ENCODE measurements at places on chromosomes 5 and 9.

DNA sequence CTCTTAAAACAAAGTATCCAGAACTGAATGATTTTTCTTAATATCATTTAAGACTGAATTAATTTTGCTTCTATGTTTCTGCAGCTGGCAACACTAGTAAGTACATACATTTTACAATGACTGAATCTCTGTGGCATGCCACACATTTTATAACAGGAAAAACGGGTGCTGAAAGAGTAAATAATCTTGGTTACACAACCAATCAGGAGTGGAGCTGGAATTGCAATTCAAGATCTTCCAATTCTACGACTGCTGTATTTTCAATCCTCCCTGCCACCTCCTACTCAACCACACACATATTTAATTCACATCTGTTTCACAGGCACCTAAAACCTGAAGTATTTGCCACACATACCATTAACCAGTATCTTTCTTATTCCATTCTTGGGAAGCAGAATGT lies 52.7 kb upstream of the NR5A1 start:
- no peak for DNase-seq

- peak; percentile 98 for DNase-seq
Measured at GRCh38 chr9:136849038-136849959, at the start of gene PHPT1. Gene PHPT1 (plus strand): TSS chr9:136849409. CDS start chr9:136849431, 22 bp downstream.

- DNase-seq = no peak
Measured at GRCh38 chr9:6113819-6114218, 98.4 kb upstream of the RANBP6 start.

- DNase-seq = no peak
Measured at GRCh38 chr5:107485184-107485583, 185.6 kb downstream of the EFNA5 start.

GRCh38 chr5:147417135-147417813 lies 92.6 kb downstream of the DPYSL3 start:
- DNase-seq = no peak

DNA sequence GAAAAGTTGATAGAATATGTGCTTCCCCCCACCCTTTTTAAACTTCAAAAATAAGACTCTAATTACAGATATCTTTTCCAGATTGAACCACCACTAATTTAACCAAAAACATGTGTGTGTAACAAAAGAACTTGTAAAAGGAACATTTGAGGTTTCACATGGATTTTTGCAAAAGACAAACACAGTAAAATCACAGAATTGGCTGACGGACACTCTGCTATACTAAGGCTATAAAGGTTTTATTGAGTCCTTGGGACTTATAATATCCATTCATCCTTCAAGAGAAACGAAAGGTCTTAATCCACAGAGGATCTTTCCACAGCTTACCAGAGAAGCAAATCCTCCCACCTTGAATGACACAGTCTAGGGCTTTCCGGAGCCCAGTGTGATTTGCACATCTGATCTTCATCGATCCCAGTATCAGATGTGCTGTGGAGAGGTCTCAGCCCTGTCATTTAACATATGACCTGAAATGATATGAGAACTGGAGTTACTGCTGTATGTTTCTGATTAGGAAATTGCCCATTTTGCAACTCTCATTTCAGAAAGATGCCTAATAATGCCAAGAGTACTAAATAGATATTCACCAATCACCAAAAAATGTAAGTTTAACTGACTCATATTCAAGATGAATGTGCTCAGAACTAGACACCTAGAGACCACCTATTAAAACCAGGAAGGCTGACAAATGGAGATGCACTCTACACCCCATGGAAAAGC lies 256.5 kb upstream of the FBXL7 start:
- no peak for DNase-seq

DNA sequence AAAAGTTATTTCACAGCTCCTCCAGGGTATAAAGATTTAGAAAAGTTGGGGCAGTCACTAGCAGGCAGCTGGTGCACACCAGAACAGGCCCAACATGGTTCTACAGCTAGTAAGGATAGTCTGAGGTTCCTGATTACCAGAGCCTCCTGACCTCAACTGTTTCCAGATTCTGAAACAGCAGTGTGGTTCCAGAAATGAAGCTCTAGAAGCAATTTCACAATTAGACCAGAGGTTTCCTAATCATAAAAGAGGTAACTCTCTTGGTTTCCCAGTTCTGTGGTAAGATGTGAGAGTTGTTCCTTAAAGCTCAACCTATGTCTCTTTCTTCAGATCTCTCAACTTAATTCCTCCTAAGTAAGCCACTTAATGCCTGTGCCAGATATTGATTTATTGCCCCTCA lies 11.9 kb downstream of the AGTPBP1 start:
- DNase-seq = no peak

- no peak for DNase-seq
Measured at GRCh38 chr9:110029429-110029955, 178.5 kb downstream of the C9orf152 start.

DNA sequence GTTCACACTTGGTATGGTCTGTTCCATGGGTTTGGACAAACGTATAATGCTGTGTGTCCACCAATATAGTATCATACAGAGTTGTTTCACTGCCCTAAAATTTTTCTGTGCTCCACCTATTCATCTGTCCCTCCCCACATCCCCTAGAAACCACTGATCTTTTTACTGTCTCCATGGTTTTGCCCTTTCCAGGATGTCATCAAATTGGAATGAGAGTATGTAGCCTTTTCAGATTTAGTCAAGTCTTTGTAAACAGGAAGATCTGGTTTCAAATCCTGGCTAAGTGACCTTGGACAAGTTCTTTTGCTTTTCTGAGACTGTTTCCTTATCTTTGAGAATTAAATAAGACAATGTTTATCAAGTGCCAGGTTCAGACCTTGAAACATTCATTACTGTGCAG lies 13.2 kb upstream of the LVRN start:
- DNase-seq = no peak

DNA sequence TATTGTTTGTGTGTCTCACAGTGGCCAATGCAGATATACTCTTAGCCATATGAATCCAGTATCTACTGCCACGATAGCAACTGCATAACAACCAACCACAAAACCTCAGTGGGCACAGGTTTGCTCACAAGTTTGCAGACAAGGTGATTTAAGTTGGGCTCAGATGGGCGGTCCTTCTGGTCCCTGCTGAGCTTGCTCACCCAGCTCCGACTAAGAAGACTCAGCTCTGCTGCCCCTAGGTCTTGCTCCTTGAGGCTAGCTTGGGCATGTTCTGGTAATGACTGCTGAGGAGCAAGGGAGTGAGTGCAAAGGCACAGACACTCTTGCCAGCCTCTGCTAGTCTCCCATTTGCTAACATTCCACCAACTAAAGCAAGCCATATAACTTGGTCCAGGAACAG lies 52.6 kb downstream of the MTX3 start:
- peak; percentile 7 for DNase-seq

- no peak for DNase-seq
Measured at GRCh38 chr5:35304291-35304690, 74.0 kb upstream of the PRLR start.

DNA sequence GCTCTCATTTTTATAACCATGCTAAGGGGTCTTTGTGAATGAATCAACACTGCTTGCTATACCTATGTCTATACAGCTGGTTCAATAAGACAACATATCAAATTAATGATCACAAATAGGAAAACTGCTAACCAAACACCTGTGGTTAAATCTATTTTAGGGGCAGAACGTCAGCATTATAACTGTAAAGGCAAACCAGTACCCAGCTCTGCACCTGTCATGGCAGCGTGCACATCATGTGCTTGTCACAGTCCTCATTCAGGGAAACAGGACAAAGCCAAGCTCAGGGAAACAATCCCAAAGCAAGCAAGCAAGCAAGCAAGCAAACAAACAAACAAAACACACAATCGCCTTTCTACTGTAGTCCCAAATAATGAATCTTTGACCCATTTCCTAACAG lies 277.7 kb upstream of the DAP start:
- no peak for DNase-seq

DNA sequence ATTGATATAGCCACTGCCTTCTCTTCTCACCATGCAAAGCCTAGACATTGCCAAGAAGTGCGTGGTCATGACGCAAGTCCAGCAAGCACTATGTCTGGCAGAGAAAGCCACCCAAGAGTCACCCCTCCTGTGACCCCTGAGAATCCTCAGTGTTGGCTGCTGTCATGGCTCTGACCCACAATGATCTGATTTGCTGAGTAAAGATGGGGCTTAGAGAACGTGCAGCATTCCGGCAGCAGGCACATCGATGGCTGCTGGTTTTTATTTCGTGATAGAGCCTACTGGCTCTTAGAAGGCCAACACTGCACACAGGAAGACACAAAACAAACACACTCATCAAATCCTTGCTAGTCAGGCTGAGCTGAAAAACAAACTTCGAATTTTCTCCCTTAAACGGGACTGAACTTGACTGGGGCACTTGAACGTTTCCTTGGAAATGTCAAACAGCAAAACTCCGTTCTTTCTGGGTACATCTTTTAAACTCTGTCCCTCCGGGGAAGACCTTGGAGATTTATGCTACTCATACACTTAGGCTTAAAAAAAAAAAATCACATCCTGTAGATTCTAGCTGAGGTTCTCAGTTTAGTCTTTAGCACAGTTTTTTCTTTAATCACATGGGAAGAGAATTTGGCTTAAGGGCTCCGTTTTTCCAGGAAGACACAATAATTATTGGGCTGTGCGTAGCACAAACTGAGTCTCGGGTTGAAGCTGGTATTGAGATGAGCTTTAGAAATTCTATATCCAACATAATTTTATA lies 88.2 kb upstream of the BASP1 start:
- DNase-seq = no peak

DNA sequence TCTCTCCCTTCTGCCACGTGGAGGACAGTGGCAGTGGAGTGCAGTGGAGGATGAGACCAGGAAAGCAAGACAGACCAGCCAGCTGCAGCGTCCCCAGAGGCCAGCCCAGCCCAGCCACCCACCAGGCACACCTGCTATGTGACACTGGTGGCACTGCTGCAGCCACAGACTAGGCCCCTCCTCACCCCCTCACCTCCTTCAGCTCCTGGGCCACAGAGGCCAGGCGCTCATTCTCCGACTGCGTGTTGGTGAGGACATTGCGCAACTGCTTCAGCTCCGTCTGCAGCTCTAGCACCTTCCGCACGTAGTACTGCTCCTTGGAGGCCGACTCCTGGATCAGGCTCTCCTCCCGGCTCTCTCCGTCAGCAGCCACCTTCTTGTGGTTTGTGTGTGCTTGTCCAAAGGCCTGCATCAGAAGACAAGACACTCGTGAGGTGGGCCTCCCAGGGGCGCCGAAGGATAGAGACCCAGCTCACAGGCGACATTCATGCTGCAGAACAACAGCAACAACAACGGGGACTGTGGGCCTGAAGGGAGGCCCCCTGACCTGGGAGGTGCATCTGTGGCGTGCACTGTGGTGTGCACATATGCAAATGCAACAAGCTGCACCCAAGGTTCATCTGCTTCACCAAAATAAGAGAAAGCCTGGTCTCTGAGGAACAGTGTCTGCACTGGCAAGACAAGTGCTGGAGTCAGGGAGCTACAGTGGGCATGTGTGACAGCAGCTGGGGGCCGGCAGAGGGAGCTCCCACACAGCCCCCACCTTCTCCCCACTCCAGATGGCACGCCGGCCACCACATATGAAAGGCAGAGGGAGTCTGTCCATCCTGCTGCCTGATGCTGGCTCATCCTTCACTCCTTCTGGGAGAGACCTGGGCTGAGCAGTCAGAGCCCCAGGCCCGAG lies 35.5 kb downstream of the BICD2 start:
- DNase-seq = no peak

DNA sequence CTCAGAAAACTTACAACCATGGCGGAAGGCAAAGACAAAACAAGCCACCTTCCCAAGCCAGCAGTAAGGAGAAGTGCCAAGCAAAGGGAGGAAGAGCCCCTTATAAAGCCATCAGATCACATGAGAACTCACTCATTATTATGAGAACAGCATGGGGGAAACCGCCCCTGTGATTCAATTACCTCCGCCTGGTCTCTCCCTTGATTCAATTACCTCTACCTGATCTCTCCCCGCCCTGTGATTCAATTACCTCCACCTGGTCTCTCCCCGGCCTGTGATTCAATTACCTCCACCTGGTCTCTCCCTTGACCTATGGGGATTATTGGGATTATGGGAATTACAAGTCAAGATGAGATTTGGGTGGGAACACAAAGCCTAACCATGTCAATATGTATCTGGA lies 467.3 kb upstream of the FTMT start:
- no peak for DNase-seq

DNA sequence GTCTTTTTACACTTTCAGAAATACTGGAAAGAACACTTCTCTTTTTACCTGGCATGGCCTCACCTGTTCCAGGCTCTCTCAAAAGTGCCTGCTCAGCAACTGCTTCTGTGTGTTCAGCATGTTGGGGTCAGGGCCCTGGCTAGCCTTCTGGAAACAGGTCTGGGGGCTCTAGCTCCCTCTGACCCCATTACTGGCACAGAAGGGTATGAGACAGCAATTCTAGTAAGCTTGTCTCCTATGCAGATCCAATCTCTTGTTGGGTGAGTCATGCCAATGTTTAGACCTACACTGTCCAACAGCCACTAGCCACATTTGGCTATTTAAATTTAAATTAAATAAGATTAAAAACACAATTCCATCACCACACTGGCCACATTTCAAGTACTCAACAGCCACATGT lies 80.8 kb downstream of the MAPKAP1 start:
- DNase-seq = no peak

GRCh38 chr9:104958751-104959150 lies 30.8 kb upstream of the ABCA1 start:
- DNase-seq = no peak

GRCh38 chr5:154892369-154892771 lies 33.9 kb downstream of the CNOT8 start:
- DNase-seq = no peak

GRCh38 chr5:149420545-149421371 lies 41.7 kb upstream of the IL17B start:
- no peak for DNase-seq

GRCh38 chr5:138601444-138601843 lies 26.2 kb upstream of the HSPA9 start:
- no peak for DNase-seq

DNA sequence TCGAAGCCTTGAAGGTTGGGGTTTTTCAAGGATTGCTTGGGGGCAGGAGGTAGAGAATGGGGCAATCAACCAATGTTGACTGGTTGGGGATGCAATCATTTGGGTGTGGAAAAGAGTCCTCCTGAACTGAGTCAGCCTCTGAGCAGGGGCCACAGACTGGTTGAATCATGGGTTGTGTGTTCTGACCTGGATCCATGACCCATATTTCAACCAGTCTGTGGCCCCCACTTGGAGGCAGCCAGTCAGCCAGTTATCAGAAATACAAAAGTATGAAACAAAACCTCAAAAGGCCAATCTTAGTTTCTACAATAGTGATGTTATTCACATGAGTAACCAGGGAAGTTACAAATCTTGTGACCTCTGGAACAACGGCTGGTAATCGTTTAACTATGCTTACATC lies 81.4 kb upstream of the RANBP6 start:
- DNase-seq = peak; percentile 40

GRCh38 chr5:136780518-136780917 lies 415.2 kb upstream of the TRPC7 start:
- DNase-seq = no peak

- DNase-seq = no peak
Measured at GRCh38 chr5:82313016-82313415, 34.9 kb upstream of the RPS23 start.

- DNase-seq = no peak
Measured at GRCh38 chr5:141359790-141360426, at the start of gene PCDHGB2. Gene PCDHGB2 (plus strand): TSS chr5:141359994. CDS start chr5:141360136, 142 bp downstream.

GRCh38 chr5:61084658-61085057 lies 77.6 kb downstream of the SMIM15 start:
- DNase-seq = no peak

GRCh38 chr9:120197605-120198004 lies 382.4 kb downstream of the CDK5RAP2 start:
- DNase-seq = no peak

GRCh38 chr5:126878634-126879033 lies 101.7 kb downstream of the LMNB1 start:
- DNase-seq = no peak

GRCh38 chr5:96143450-96143849 lies 181.8 kb upstream of the ELL2 start:
- no peak for DNase-seq

Data from stimulated activated CD4-positive, alpha-beta T cell treated with anti-CD3 and anti-CD28 coated beads, Interleukin-1b, Interleukin-23, amount 100 ng/mL, for 48 hours (primary cell).